ACHN (cell line): ENCODE measurements at places on chromosomes 7 and 10.

GRCh38 chr10:18860631-18861240, 187.9 kb upstream of the MALRD1 start:
- no peak for DNase-seq

- DNase-seq = no peak
These were observed 58.8 kb downstream of the TSPAN12 start for GRCh38 chr7:120799147-120799546.

GRCh38 chr10:17784688-17785087, 24.5 kb upstream of the MRC1 start:
- DNase-seq = no peak

DNA sequence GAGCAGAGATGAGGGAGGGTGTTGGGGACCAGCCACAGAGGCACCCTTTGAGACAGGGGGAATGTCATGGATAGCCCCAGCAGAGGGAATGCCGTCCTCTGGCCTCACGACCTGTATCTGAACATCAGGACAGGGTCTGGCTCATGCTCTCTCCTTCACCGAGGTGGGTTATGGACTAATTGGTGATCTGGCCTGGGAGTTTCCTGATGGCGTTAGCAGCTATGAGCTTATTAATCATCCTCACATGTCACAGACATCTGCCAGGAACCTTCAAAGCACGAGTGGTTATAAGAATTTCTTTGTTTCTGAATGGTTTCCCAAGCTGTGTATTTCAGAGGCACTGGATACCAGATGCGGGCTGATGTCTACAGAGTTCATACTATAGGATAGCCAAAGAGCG, 6.9 kb downstream of the CPA4 start:
- no peak for DNase-seq

GRCh38 chr10:12980713-12981306, 20.7 kb downstream of the CCDC3 start:
- DNase-seq = no peak

DNA sequence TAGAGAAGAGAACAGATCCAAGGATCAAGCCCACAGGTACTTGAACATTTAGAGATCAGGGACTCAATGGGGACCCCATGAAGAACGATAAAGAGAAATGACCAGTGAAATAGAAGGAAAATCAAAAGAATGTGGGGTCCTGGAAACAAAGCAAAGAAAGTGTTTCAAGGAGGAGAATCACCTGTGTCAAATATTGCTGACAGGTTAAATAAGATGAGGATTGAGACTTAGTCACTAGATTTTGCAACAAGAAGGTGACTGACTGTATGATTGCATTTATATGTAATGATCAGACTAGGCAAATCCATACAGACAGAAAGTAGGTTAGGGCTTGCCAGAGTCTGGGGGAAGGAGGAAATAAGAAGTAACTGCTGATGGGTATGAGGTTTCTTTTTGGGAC, 254.9 kb upstream of the NPY start:
- no peak for DNase-seq

DNA sequence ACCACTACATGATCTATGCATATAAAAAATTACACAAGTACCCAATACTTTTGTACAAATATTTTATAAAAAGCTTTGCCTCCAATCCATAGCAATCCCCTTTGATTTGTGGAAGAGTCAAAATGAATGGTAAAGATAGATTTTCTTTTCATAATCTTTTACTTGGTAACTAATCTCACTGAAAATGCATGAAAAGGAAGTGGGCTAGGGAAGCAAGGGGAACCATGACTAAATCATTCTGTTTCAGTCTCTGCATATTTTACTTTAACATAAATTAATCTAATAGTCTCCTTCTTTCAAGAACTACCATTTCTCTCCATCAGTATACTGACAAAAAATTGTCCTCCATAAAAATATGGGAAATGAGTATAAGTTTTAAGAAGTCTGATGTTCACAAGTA, 96.9 kb downstream of the TES start:
- DNase-seq = no peak

GRCh38 chr10:34978080-34978479, 112.1 kb downstream of the CUL2 start:
- DNase-seq = no peak

DNA sequence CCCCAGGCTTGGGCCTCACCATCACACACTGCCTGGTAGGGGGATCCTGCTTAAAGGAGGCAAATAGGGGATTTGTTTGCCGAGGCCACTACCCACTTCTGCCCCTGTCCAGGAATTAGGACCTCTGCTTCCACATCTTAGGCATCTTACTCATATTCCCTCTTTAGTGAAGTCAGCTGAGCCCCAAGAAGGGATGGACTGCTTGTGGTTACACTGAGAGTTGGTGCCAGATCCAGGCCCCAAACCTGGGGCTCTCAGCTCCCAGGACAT, 1.6 kb upstream of the GPRIN2 start:
- DNase-seq = no peak

- no peak for DNase-seq
These were observed 137.8 kb upstream of the FAM20C start for GRCh38 chr7:54615-55014.

- DNase-seq = no peak
These were observed 18.4 kb downstream of the VSTM4 start for GRCh38 chr10:49096890-49097445.

DNA sequence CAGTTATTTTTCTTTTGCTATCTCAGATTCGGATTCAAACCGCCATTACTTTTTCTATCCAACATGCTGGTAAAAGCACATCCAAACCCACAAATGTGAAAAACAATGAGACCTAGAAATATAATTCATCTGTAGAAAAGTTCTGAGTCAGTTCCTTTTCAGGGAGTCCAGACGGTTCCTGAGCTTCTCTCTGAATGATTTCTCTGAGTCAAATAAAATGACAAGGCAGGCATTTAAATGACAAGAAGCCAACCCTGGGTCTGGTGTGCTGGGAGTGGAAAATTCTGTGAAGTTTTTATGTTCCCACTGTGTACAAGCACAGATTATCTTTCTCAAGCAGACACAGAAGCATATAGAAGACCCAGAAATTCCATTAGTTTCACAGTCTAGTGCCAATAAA, 96.3 kb upstream of the ANKRD1 start:
- no peak for DNase-seq

DNA sequence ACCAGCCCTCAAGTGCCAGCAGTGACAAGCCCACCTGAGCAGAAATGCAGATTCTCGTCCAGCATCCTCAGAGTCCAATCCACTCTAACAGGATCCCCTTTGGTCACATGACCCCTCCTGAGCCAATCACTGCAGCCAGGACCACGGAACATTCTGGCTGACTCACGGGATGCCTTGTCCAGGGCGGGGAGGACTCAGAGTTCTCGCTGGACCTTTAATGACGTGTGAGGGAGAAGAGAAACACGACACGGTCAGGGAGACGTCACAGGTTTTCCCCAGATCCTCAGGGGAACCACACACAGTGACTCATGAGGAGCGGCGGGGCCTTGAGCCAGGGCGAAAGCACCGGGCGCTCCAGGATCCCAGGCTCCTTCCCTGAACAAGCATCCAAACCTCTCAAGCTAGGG, 155.7 kb downstream of the PTPRN2 start:
- DNase-seq = peak; percentile 85
